ENCODE measurements at places on chromosomes 1 and 21. TPM values are rescaled to one million over a fixed set of nuclear protein-coding genes. Genes with fewer than 3 reads are reported as not detected.

The NTNG1 gene
- 12.6 TPM for polyA plus RNA-seq

The TMEM35B gene
- not detected for polyA plus RNA-seq

The IL22RA1 gene
- polyA plus RNA-seq: 8.0 TPM

The CD1D gene
- polyA plus RNA-seq: 1.8 TPM

DNA sequence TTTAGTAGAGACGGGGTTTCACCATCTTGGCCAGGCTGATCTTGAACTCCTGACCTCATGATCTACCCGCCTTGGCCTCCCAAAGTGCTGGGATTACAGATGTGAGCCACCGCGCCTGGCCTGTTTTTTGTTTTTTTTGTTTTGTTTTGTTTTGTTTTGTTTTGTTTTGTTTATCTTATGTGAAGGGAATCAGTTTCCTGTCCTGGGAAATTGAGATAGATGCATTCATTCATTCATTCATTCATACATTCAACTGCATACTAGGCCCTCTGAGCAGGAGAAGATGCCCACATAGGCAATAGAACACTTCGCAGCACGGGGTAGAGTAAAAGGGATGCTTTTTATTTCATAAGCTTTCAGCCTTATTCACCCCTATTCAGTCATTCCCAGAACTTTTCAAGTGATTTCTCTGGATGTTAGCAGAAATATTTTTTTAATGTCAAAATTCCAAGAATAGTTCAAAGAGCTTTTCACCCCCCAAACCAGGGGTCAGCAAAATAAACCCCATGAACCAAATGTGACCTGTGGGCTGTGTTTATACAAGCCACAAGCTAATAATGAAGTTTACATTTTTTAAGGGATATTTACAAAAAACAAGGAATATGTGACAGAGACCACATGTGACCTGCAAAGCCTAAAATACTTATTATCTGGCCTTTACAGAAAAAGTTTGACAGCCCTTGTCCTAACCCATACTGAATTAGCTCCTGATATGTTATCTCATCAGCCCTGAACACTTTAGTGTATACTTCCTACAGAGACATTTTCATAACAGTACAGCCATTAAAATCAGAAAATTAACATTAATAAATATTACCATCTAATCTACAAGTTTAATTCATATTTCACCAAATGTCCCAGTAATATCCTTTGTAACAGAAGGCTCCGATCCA is 127.1 kb downstream of the MAST2 start:
- no peak for DNase-seq

- DNase-seq: no peak
Observed at GRCh38 chr1:202010180-202011015, at the start of gene ELF3. TSS of gene ELF3 (plus strand) at chr1:202010587. CDS start at chr1:202011137, 550 bp downstream.

- no peak for DNase-seq
Observed at GRCh38 chr1:245092638-245092976, 62.2 kb upstream of the KIF26B start.

DNA sequence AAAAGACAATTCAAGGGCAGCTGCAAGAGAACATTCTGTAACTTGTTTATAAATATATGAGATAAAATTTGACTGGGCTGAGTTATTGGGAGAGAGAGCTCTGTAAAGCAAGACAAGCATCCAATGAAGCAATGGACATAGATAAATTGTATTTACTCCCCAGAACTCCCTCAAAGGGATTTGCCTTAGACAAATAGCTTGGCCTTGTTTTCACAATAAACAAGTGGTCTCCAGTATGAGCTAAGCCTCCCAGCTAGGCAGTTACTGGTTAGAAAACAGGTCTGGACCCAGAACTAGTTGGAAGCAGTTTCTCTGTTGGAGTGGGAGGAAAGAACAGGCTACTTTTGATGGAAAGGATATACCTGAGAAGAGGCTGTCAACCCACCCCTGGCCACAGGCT is 25.2 kb upstream of the SUCO start:
- no peak for DNase-seq

DNA sequence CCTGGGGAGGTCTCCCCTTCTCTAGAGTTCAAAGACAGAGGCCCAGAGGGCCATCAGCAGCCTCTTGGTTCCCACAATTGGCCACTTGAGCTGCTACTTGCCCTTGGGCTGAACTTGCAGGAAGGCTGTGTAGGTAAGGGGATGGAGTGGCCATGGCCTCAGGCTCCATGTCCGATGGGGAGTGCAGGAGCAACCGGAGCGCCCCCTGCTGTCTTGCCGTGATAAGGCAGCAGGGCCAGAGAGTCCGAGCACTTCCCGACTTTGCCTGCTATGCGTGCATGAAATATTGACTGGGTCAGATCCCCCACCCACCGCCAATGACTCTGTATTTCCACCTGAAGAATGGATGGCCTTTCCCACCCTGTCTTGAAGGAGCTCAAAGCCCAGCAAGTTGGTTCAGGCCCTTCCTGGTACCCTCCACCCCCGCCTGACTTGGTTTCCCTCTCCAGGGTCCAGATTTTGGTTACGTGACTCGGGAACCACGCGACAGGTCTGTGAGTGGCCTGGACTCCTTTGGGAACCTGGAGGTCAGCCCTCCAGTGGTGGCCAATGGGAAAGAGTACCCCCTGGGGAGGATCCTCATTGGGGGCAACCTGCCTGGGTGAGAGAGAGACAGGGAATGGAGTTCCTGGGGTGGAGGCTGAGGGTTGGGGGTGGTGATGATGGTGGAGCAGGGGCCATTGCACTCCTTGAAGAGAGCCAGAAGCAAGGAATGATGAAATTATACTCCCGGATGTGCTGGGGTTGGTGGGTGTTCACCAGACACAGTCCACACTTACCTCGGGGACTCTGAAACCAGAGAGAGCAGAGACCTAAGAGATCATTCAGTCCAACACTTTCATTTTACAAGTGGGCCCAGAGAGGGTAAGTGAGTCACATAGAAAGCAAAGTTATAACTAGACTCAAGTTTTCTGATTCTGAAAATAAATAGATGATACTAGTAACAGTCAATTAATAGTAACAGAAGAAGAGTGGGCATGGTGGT is 25.6 kb downstream of the PADI3 start:
- no peak for DNase-seq

DNA sequence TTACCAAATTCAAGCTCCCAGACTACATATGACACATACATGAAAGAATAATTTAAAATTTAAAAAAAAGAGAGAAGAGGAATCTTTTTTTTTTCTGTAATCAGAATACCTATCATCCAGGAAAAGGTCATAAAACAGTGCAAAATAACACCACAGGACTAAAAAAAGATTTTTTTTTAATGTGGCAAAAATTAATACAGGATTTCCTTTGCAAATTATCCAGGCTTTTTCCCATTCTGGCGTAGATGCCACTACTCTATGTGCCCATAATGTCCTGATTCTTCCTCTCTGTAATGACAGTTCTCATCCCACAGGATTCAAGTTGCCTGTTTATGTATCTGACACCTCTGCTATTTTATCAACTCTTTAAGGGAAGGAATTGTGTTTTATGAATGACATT is 429.6 kb downstream of the SMYD3 start:
- DNase-seq: no peak

GRCh38 chr1:213744780-213745179 is 243.0 kb upstream of the PROX1 start:
- no peak for DNase-seq

DNA sequence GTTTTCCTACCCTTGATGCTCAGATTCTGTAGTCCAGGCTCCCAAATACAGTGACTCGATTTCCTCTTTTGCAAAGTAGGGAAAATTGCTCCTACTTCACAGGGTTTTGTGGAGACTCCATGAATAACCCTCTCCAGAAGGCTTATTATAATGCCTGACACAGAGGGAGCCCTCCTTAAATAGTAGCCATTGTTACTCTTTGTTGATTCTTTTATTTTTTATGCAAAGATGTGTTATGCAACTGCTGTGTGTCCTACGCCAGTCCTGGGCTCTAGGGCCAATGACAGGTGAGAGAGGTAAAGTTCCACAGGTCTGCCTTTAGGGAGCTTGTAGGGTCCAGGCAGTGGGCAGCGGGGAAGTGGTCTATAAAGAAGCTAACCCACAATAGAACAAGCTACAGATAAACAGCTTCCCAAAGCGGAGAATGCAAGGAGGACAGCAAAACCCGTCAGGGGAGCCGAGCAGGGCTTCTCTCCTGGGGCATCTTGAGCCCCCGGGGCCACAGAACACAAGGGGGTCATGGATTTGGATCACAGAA is 1.5 kb downstream of the AADACL3 start:
- no peak for DNase-seq

Measured in muscle of arm (tissue), 14 donors.